Left cardiac atrium (tissue), 4 donors: ENCODE measurements at places on chromosomes 13 and 19. TPM values are rescaled to one million over a fixed set of nuclear protein-coding genes. Genes with fewer than 3 reads are reported as not detected.

TIMM44 gene
- 73.8 TPM for total RNA-seq

GRCh38 chr13:99898421-99898820 is 73.1 kb downstream of the ZIC5 start:
- DNase-seq: no peak

SNRNP70 gene
- total RNA-seq: 134 TPM

DNA sequence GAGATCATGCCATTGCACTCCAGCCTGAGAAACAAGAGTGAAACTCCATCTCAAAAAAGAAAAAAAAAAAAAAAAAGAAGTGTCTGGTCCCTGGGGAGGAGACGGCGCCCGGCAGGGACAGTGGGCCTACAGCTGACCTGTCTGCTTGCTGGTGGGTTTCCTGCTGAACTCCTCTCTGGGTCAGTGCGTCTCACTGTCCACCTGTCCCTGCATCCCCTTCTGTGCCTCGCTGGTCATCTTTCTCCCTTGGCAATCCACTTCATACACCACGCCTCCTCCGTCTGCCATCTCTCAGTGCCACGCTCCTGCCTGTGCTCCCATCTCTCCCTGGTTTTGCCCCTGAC is 63.4 kb downstream of the ACSBG2 start:
- DNase-seq: no peak

- no peak for DNase-seq
Observed at GRCh38 chr19:58277748-58278540, 811 bp upstream of the ZNF8 start.

ZNF626 gene
- total RNA-seq: 8.7 TPM

PALM3 gene
- 0.50 TPM for total RNA-seq

DNA sequence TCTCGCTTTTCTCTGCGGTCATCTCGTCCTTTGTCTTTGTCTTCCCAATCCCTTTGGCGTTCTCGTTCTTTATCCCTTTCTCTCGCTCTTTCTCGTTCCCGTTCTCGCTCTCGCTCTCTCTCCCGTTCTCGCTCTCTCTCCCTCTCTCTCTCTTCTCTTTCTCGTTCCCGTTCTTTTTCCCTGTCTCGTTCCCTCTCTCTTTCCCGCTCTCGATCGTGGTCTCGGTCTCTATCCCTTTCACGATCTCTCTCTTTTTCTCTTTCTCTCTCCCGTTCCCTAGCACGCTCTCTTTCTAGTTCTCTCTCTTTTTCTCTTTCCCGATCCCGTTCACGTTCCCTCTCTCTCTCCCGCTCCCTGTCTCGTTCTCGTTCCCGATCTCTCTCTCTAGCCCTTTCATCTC is 77.2 kb downstream of the ZC3H13 start:
- DNase-seq: no peak

GRCh38 chr13:31282741-31283455 is 83.1 kb downstream of the B3GLCT start:
- DNase-seq: no peak
